ENCODE measurements at places on chromosomes 2 and 18. TPM values are rescaled to one million over a fixed set of nuclear protein-coding genes. Genes with fewer than 3 reads are reported as not detected.

- H3K27me3 ChIP-seq = no peaks in the 10 kb centered on the region
- no peak for DNase-seq
- no peaks in the 10 kb centered on the region for H3K36me3 ChIP-seq
- no peak overlapping the region for H3K27ac ChIP-seq
- no peak overlapping the region for H3K4me3 ChIP-seq
These were observed 650.2 kb downstream of the SUCLG1 start for GRCh38 chr2:83808878-83809277.

- H3K4me3 ChIP-seq = no peak overlapping the region
- peaks cover 16% of the 10 kb centered on the region for H3K4me1 ChIP-seq
- no peak for DNase-seq
- H3K27me3 ChIP-seq = peaks cover 43% of the 10 kb centered on the region
These were observed 57.9 kb downstream of the SNORC start for GRCh38 chr2:232927793-232928550.

- no peaks in the 10 kb centered on the region for H3K27me3 ChIP-seq
- no peaks in the 10 kb centered on the region for H3K36me3 ChIP-seq
- H3K27ac ChIP-seq = no peak overlapping the region
- H3K4me1 ChIP-seq = no peaks in the 10 kb centered on the region
- peak; percentile 24 for DNase-seq
These were observed 334.3 kb downstream of the CLIP4 start for GRCh38 chr2:29449499-29449898.

The RNF152 gene
- total RNA-seq = 0.04 TPM

The NFE2L2 gene
- total RNA-seq = 64.8 TPM

The FRZB gene
- total RNA-seq = not detected

The CD226 gene
- 2.0 TPM for total RNA-seq

The CSRNP3 gene
- 0.04 TPM for total RNA-seq

The DGUOK gene
- total RNA-seq = 92.5 TPM

All from K562 (cell line).